ENCODE measurements at places on chromosomes 2 and 18. TPM values are rescaled to one million over a fixed set of nuclear protein-coding genes. Genes with fewer than 3 reads are reported as not detected.

RIT2 gene
- not detected for total RNA-seq

IL36A gene
- total RNA-seq = not detected

ASB3 gene
- 11.3 TPM for total RNA-seq

C2orf66 gene
- total RNA-seq = not detected

GPR17 gene
- total RNA-seq = not detected

KCNG2 gene
- total RNA-seq = not detected

KIAA2012 gene
- total RNA-seq = 0.11 TPM

CMPK2 gene
- total RNA-seq = 12.0 TPM

RTN4 gene
- 237 TPM for total RNA-seq

CPO gene
- not detected for total RNA-seq

SCTR gene
- not detected for total RNA-seq

SPP2 gene
- total RNA-seq = not detected

PCARE gene
- not detected for total RNA-seq

NEB gene
- 0.20 TPM for total RNA-seq

TMEM200C gene
- 0.20 TPM for total RNA-seq

B3GNT7 gene
- total RNA-seq = 110 TPM

SERPINB3 gene
- not detected for total RNA-seq

DTNB gene
- total RNA-seq = 6.9 TPM

OSR1 gene
- 4.1 TPM for total RNA-seq

CABLES1 gene
- total RNA-seq = 11.0 TPM
